ENCODE measurements at places on chromosomes 6 and 20. TPM values are rescaled to one million over a fixed set of nuclear protein-coding genes. Genes with fewer than 3 reads are reported as not detected.

DNA sequence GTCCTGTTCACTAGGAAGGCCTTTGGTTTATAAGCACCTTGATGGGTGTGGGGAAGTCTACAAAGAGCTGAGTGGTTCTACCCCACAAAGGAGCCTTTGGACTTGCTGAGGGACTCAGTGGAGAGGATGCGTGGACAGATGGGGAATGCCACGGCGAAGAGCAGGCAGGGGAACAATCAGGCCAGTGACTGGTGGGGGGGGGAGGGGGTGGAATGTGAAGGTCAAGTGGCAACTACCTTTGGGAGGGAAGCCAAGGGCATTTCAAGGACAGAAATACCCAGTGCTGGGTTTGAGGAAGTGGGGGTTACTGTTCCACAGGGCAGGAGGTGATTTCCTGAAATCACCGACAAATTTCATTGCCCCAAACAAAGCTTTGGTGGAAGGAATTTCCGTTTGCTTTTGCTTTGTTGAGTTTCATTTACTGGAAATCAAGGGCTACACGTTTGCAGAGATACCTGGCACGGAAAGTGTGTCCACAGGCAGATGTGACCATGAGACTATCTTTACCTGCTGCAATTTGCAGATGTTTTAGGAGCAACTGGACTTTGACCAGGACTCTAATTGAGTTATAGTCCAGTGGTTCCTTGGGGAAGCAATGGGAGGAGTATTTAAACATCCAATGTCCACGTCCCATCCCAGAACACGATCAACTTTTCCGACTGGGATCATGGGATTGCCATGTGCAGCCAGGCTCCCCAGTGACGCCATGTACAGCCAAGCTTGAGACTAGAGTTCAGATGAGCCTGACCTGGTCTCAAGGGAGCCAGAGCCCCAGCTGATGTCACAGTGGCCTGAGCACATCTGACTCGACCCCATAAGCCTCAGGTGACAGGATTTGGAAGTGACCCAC, 8.0 kb downstream of the CST3 start:
- peaks cover 6% of the 10 kb centered on the region for H3K27me3 ChIP-seq
- peaks cover 27% of the 10 kb centered on the region for H3K4me1 ChIP-seq
- no peak for DNase-seq
- H3K36me3 ChIP-seq, result peaks cover 5% of the 10 kb centered on the region

DNA sequence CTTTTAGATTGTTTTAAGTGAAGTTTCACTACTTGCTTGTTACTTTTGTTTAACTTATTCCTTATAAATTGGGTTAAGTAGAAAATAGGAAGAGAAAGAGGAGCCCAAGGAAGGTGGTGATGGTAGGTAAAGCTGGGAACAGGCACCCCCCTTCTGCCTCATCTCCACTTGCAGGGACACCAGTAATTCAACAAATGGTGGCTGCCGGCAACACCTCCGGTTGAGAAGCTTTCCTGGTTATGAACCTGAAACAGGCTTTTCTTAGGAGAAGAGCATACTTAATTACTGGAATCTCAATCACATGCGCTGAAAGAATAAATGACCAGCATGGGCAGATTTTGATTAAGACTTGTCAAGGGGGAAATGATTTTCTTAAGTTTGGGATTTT, 158.9 kb upstream of the ZNF217 start:
- H3K4me3 ChIP-seq, result no peak overlapping the region
- no peak for DNase-seq
- peaks cover 2% of the 10 kb centered on the region for H3K27me3 ChIP-seq
- no peaks in the 10 kb centered on the region for H3K36me3 ChIP-seq
- no peak overlapping the region for H3K27ac ChIP-seq

Gene SNAP25
- 61.0 TPM for total RNA-seq

Gene PHACTR1
- 50.7 TPM for total RNA-seq

GRCh38 chr20:32009564-32009963, 674 bp upstream of the CCM2L start:
- peaks cover 8% of the 10 kb centered on the region for H3K27me3 ChIP-seq
- no peak for DNase-seq
- no peak overlapping the region for H3K4me3 ChIP-seq
- no peaks in the 10 kb centered on the region for H3K36me3 ChIP-seq
- peaks cover 10% of the 10 kb centered on the region for H3K4me1 ChIP-seq
- no peak overlapping the region for H3K27ac ChIP-seq

GRCh38 chr20:64142590-64142989, 21.7 kb upstream of the MYT1 start:
- H3K4me3 ChIP-seq, result no peak overlapping the region
- peaks cover 29% of the 10 kb centered on the region for H3K4me1 ChIP-seq
- H3K27me3 ChIP-seq, result peaks cover 9% of the 10 kb centered on the region
- DNase-seq, result peak; percentile 3
- H3K27ac ChIP-seq, result no peak overlapping the region

DNA sequence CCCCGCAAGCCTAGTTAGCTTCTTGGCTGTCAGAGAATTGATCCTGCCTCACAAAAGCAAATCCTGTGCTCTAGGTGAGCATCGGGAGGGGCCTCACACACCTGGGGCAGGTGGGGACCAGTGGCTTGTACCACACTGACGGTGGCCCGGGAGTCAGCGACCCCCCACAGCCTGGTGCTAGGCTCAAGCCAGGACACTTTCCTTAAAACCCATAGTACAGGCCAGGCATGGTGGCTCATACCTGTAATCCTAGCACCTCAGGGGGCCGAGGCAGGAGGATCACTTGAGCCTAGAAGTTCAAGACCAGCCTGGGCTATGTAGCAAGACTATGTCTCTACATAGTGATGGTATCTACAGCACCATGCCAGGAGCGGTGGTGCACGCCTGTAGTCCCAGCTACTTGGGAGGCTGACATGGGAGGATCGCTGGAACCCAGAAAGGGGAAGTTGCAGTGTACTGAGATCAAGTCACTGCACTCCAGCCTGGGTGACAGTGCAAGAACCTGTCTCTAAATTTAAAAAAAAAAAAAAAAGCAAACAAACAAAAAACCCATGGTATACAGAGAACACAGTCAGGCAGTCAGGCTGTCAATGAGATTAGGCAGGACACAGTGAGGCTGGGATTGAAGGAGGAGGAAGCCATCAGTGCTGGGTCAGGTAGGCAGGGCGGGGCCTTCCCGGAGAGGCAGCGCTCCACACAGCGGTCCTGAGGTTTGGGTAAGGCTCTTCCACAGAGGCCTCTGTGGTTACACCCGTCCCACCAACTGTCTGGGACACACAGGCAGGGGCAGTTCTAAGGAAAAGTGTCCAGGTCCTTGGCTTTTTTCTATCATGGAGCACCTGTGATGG, 41.3 kb downstream of the SYNJ2 start:
- no peak overlapping the region for H3K4me3 ChIP-seq
- H3K4me1 ChIP-seq, result peaks cover 22% of the 10 kb centered on the region
- DNase-seq, result no peak
- H3K27ac ChIP-seq, result no peak overlapping the region
- peaks cover 11% of the 10 kb centered on the region for H3K27me3 ChIP-seq
- peaks cover 4% of the 10 kb centered on the region for H3K36me3 ChIP-seq

GRCh38 chr20:52054123-52054522, 137.5 kb downstream of the ZFP64 start:
- DNase-seq, result no peak
- peaks cover 14% of the 10 kb centered on the region for H3K36me3 ChIP-seq
- H3K4me3 ChIP-seq, result no peak overlapping the region

DNA sequence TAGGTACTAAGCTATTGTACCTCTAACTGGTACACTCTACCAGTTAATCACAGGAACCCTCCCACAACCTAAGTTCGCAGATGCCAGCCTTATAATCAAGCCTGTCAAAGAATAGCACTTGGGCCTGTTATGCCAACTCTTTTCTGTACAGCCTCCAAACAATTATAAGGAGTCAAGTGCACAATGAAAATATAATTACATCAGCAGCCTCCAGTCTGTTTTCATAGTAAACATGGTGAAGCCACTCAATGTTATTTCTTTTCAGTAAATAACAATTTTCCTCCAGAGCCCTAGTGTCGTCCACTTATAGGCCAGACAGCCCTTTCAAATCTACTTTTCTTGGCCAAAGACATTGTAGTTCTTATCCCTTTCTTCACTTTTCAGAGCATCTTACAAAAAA, 82.7 kb upstream of the CARMIL1 start:
- no peaks in the 10 kb centered on the region for H3K4me1 ChIP-seq
- no peak overlapping the region for H3K4me3 ChIP-seq
- no peak for DNase-seq
- no peaks in the 10 kb centered on the region for H3K36me3 ChIP-seq
- no peak overlapping the region for H3K27ac ChIP-seq

- peaks cover 10% of the 10 kb centered on the region for H3K4me1 ChIP-seq
- H3K27me3 ChIP-seq, result peaks cover 8% of the 10 kb centered on the region
- DNase-seq, result no peak
- H3K4me3 ChIP-seq, result no peak overlapping the region
Observed at GRCh38 chr6:14286144-14286543, 168.6 kb downstream of the CD83 start.

Gene MMUT
- total RNA-seq, result 21.9 TPM

DNA sequence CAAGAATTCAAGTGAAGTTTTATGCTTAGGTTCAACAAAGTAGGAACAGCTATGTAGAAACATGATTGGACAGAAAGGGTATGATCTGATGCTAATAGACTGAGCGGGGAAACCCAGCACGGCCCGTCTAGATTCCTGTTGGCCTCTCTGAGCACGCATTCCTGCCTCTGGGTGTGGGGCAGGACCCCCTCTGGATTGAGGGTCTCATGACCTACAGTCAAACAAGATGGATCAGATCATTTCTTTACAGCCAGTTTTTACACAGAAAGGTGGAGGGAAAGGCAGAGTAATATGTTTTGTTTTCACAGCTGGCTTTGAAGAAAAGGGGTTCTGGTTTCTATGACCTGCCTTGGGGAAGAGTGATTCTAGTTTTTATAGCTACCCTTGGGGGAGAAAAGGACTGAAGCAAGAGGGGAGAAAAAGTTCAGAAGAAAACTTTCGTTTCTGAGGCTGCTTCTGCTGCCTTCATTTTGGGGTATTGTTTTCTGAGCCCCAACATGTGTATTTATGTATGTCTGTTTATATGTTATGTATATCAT, 99.6 kb upstream of the SLC22A16 start:
- no peak overlapping the region for H3K27ac ChIP-seq
- DNase-seq, result no peak
- no peaks in the 10 kb centered on the region for H3K4me1 ChIP-seq

Measured in glutamatergic neuron (in vitro differentiated cells).